ENCODE measurements at places on chromosomes 2 and 18.

DNA sequence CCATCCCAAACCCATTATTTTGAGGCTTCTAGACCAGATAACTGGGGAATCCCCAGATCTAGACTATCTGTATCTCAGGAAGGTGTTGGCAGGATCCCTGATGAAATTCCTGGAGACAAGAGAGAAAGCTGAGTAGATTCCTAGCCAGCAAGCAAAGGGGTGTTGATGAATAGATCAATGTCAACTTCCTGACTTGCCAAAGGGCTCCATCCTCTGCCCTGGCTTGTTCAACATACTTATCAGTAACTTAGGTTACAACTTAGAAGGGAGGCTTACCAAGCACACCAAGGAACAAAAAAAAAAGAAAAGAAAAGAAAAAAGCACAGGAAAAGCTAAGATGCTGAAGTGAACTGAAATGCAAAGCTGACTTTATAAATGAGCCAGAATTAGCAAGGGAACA, 53.3 kb downstream of the TNS1 start:
- no peak for DNase-seq

GRCh38 chr18:75110846-75111415, 98.0 kb downstream of the PTGR3 start:
- DNase-seq, result no peak

GRCh38 chr2:24824071-24824588, 30.9 kb downstream of the CENPO start:
- no peak for DNase-seq

DNA sequence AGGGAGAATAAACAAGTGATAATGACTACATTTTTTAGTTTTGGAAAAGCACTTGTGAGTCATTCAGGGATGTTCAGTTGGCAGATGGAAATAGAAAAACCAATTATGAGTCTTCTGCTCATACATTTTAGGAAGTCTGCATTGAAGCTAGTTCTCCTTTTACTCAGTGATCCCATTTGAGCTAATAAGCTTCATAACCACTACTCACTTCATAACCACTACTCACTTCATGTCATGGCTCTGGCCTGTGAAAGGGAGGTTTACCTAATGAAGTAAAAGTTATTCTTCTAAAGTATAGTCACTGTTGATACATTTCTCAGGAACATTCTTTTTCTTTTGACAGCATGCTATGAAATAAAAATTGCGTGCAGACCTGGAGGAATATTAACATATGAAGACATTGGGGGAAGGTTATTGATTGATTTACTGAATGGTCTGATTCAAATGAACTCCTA, 948.7 kb downstream of the TSN start:
- no peak for DNase-seq

DNA sequence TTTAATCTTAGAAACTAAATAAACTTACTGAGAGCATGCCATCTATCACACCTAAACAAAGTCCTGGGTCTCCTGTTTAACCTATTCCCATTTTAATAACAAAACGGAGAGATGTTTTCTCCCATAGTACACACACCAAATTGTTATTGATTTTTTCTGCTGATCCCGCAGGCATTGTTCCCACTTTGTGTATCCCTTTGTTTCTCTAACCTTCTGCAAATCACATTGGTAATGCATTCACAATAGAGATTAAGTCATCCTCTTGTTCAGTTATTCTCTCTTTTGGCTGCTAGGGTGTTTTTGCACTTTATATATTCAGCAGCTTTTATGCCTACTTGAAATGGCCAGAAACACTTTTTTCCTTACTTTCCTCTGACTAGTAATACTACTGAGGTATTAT, 1071.9 kb upstream of the CDH2 start:
- DNase-seq, result no peak

DNA sequence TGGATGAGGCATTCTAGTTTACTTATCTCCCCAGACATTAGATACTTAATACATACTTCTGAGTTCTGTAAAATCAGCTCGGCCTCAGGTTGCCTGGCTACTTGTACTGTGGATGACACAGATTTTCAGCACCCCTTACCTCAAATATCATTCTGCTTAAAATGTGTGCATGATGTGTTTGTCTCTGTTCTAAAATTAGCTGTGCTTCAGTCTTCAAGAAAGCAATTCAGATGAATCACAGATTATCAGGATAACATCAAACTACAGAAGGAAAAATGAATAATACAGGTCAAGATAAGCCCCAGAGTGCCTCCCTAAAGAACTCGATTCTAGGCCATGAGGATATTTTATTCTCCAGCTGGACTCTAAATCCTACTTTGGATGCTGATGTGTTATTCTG, 21.3 kb upstream of the MAPRE2 start:
- no peak for DNase-seq

DNA sequence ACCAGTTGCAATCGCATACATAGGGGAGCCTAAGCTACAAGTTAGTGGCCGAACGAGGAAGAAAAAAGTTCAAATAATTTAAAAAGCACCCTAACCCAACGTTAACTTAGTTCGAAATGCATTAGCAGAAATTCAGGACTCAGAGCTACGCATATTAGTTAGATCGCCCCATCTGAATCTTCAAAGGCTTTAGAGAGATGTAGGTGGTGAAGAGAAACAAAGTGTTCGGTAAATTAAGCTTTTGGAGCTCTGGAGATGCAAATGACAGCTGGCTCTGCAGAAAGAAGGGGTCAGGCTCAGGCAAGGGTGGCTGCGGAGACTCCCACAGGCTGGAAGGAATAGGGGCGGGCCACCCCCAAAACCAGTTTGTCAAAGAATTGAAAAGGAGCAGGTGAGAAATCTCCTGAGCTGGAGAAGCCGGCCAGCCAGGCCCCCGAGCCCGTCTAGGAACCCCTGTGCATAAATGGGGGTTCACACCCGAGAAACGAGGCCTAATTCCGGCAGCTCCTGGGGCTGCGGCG, 621 bp downstream of the TXNL1 start:
- peak; percentile 23 for DNase-seq

DNA sequence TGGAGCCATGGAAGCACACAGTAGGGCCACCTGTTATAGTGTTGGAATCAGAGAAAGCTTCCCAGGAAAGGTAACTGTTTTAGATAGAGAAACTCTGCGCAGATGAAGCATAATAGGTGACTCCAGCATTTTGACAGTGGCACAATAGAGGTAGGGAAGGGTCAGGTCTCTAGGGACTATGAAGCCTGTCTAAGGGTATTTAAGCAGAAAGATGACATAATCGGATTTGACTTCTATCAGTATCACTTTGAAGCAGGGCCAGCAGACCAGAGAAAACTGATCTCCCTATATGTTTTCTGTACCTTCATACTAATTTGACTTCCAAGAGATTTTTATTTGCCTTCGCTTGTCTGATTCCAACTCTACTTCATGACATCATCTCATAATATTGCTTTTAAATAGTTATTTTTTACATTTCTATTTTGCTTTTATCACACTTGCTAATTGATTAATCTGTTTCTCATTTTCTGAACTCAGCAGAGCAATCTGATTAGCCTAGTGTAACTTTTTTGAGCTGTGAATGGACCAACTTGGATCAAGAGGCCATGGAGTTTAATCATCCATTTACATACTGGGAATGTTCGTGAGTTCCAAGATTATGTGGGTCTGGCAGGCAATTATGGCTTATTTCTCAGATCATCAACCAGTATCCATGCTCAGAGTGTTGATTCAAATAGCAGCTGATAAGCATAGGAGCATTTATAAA, 8.4 kb upstream of the HIBCH start:
- DNase-seq, result no peak

- DNase-seq, result no peak
These were observed 333.7 kb downstream of the AGAP1 start for GRCh38 chr2:235827585-235827992.

GRCh38 chr2:132953771-132954170, 283.8 kb upstream of the LYPD1 start:
- DNase-seq, result no peak

DNA sequence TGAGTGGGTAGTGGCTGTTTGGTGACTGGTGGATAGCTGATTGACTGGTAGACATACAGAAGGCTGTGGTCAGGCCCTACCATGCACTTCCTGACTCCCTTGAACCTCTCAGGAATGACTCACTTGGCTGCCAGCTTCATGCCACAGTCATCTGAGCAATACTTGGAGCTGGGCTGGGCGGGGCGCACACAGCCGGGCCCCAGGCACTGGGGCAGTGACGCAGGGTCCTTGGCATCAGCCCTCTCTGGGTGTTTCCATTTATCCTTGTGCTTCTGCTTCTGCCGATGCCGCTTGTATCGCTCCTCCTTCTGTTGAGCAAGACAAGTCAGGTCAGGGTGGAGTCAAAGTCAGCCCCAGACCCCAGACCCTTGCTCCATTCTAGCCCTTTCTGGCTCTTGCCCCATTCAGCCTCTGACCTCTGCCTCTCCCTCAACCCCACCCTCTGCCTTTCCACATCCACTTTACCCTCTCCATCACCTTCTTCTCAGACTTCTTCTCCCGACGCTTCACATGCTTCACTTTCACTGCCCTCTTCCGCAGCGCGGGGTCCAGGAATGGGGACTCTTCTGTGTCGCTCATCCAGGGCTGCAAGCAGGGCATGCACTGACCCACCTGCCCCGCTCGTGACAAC, 3.0 kb upstream of the MBD1 start:
- peak; percentile 46 for DNase-seq
